MG63 (cell line): ENCODE measurements at places on chromosomes 6 and 20. TPM values are rescaled to one million over a fixed set of nuclear protein-coding genes. Genes with fewer than 3 reads are reported as not detected.

GRCh38 chr20:63541371-63541770 is 4.2 kb upstream of the PTK6 start:
- no peak for DNase-seq

GRCh38 chr20:24506696-24507095 is 37.3 kb downstream of the SYNDIG1 start:
- no peak for DNase-seq

DNA sequence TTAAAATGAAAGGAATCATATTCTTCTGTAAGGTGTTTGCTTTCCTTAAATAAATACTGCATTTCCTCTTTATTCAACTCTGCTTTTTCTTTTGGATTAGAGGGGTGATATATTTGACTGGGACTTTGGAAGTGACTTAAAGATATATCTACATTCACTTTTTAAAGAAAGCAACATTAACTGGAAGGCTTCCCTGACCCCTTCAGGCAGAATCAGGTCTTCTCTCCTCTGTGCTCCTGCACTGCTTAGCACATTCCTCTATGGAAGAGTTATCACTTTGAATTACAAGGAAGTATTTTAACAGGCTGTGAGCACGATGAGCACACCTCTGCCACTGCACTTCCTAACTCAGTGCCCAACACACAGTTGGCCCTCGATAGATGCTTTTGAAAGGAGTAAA is 59.2 kb upstream of the POU3F2 start:
- no peak for DNase-seq

DNA sequence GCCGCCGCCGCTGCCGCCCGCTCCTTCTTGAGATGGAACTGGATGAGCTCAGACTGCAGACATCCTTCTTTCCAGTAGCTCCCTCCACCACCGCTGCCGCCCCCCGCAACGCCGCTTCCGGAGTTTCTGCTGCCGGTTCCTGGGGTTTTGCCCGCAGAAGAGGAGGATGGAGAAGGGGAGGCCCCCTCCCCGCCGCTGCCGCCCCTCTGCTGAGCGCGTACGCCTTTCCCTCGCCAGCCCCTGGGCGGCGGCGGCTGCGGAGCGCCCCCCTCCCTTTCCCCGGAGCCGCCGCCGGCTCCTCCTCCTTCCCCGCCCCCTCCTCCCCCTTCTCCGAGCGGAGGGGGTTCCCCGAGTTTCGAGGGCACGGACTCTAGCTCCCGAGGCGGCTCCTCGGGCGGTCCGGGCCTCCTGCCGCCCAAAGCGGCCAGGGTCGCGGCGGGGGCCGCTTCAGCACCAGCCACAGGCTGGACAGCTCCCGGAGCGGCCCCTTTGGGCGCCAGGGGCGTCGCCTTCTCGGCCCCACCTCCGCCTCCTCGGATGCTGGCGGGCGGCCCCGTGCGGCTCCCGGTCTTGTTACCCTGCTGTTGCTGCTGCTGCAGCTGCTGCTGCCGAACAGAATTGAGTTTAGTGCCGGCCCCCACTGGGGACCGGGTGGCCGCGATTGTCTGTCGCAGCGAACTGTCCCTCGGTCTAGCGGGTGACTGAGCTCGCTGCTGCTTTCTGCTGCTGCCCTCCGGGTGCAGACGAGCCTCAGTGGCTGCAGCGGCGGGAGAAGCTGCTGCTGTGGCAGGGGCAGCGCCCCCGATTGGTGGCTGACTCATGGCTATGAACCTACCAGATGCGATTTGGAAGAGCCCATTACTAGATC is 3.1 kb downstream of the MTCL3 start:
- DNase-seq: peak; percentile 77

DNA sequence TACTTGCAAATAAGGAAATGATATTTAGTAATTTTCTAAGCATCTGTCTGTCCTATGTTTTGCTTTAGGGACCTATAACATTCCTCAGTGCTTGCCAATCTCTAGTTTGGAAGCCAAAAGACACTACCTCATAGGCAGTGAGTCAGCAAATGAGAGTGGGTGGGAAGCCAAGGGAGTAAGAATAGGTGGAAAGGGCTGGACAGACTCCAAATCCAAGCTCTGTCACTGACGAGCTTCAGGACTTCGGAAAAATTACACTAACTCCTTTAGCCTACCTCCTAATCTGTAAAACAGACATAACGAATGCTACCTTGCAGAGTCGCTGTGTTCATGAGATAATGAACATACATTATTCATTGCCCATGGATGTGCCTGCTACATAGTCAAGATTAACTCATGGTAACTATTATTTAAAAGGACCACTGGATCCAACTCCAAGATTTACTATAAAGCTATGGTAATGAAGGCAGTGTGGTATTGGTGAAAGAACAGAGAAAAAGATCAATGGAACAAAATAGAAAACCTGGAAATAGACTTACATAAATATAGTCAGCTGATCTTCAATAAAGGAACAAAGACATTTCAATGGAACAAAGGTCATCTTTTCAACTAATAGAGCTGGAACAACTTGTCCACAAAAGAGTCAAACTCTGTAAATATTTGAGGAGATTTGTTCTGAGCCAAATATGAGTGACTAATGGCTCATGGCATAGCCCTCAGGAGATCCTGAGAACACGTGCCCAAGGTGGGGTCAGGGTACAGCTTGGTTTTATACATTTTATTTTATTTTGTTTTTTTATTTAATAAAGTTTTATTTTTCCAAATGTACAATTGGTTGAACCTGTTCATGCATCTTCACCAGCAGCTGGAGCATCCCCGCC is 64.1 kb downstream of the FAM50B start:
- DNase-seq: peak; percentile 81

NOX3 gene
- not detected in 2 replicates for total RNA-seq

ISM1 gene
- not detected in 2 replicates for total RNA-seq

ZNF451 gene
- 16.9 and 19.2 TPM in 2 replicates for total RNA-seq
